ENCODE measurements at places on chromosomes 16 and 17.

DNA sequence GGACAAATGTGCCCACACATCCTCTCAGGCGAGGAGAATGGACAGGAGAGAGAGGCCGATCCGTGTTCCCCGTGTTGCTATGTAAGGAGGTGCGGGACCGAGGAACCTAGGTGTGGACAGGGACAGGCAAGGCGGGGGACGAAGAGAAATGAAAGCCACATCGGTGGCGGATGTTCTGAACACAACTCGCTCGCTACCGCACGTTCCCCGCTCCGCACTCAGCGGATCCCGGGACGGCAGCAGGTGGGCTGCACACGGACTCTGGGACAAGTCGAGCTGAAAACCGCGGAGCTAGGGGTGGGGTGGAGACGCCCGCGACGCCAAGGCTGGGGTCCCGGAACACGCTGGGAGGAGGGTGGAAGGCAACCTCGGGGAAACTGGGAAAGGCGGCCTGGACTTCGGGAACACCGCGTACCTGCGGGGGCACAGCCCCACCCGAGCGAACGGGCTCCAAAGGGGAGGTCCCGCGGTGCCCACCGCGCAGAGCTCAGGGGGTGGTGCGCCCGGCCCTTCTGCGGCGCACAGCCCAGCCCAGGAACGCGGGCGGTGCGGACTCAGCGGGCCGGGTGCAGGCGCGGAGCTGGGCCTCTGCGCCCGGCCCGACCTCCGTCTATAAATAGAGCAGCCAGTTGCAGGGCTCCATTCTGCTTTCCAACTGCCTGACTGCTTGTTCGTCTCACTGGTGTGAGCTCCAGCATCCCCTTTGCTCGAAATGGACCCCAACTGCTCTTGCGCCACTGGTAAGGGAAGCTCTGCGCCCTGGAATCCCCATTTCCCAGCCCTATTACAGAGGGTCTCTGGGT, at the start of gene MT1E:
TSS of gene MT1E (plus strand) at position 642 of the 803 bp plus-strand sequence. CDS start at position 713, 71 bp downstream.
- H3K27ac ChIP-seq = peak within 1 kb of the TSS; percentile 81
- H3K4me1 ChIP-seq = peaks cover 19% of the 10 kb centered on the region
- H3K27me3 ChIP-seq = peaks cover 21% of the 10 kb centered on the region
- no peaks in the 10 kb centered on the region for H3K36me3 ChIP-seq
- no peak for DNase-seq
- peak within 1 kb of the TSS; percentile 53 for H3K4me3 ChIP-seq

DNA sequence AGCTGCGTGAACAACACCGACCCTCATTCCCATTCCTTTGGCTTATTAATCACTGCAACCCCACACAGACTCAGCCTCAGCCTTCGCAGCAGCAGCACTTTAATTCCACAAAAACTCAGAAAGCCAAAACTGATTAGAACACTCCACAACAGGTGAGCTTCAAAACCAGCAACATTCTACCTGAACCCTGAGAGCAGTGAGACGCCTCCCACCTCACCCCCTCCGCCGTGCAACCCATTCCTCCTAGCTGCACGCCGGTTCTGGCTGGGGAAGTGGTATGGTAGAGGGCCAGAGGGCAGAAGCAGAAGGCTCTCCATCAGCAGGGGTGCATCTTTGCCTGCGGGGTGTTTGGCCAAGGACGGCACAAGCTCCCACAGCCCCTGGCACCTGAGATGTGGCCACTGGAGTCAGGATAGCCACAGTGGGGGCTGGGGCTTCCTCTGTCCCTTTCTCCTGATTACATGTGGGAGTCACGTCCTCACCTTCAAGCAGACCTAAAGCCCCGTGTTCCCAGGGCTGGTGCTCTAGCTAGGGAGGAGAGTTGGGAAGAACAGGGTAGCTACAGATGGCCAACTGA, 1.6 kb downstream of the BORCS6 start:
- H3K36me3 ChIP-seq = no peaks in the 10 kb centered on the region
- peaks cover 52% of the 10 kb centered on the region for H3K4me1 ChIP-seq
- no peaks in the 10 kb centered on the region for H3K27me3 ChIP-seq
- H3K27ac ChIP-seq = peak overlapping the region; percentile 100
- DNase-seq = no peak
- peak overlapping the region; percentile 94 for H3K4me3 ChIP-seq

- DNase-seq = no peak
- H3K4me1 ChIP-seq = no peaks in the 10 kb centered on the region
Measured at GRCh38 chr16:66197668-66198278, 168.7 kb upstream of the CDH5 start.

- H3K4me1 ChIP-seq = peaks cover 5% of the 10 kb centered on the region
- DNase-seq = no peak
- no peak overlapping the region for H3K4me3 ChIP-seq
- no peak overlapping the region for H3K27ac ChIP-seq
- peaks cover 18% of the 10 kb centered on the region for H3K36me3 ChIP-seq
- H3K27me3 ChIP-seq = peaks cover 2% of the 10 kb centered on the region
Measured at GRCh38 chr17:81817758-81818147, 13.8 kb downstream of the GCGR start.

- peak overlapping the region; percentile 95 for H3K27ac ChIP-seq
- peaks cover under 1% of the 10 kb centered on the region for H3K36me3 ChIP-seq
- no peaks in the 10 kb centered on the region for H3K27me3 ChIP-seq
Measured at GRCh38 chr17:59565959-59566324, 532 bp downstream of the DHX40 start.

- H3K4me1 ChIP-seq = peaks cover 47% of the 10 kb centered on the region
- no peaks in the 10 kb centered on the region for H3K27me3 ChIP-seq
- DNase-seq = no peak
- H3K36me3 ChIP-seq = no peaks in the 10 kb centered on the region
- H3K27ac ChIP-seq = no peak overlapping the region
Measured at GRCh38 chr17:27531469-27531961, 75.3 kb downstream of the KSR1 start.

- H3K27ac ChIP-seq = no peak overlapping the region
- no peaks in the 10 kb centered on the region for H3K36me3 ChIP-seq
- no peaks in the 10 kb centered on the region for H3K27me3 ChIP-seq
- H3K4me1 ChIP-seq = no peaks in the 10 kb centered on the region
- no peak overlapping the region for H3K4me3 ChIP-seq
Measured at GRCh38 chr16:61818850-61819249, 217.4 kb downstream of the CDH8 start.

Measured in spinal cord (tissue), 10 donors.